Activated CD4-positive, alpha-beta T cell treated with anti-CD3 and anti-CD28 coated beads for 36 hours (primary cell): ENCODE measurements at places on chromosomes 5 and 9. TPM values are rescaled to one million over a fixed set of nuclear protein-coding genes. Genes with fewer than 3 reads are reported as not detected.

Gene CDH10
- not detected for total RNA-seq

Gene FBXL7
- not detected for total RNA-seq

Gene TMEM252
- not detected for total RNA-seq

Gene ABITRAM
- 12.2 TPM for total RNA-seq

Gene PIK3R1
- total RNA-seq = 40.0 TPM

GRCh38 chr9:113129466-113129865, 21.3 kb upstream of the SLC31A2 start:
- H3K27ac ChIP-seq = no peak overlapping the region
- no peaks in the 10 kb centered on the region for H3K4me1 ChIP-seq
- no peaks in the 10 kb centered on the region for H3K36me3 ChIP-seq
- no peak for DNase-seq
- H3K27me3 ChIP-seq = peaks cover 28% of the 10 kb centered on the region

GRCh38 chr5:64518793-64519192, 13.0 kb downstream of the RGS7BP start:
- H3K27me3 ChIP-seq = peaks cover 3% of the 10 kb centered on the region
- no peaks in the 10 kb centered on the region for H3K36me3 ChIP-seq
- no peaks in the 10 kb centered on the region for H3K4me1 ChIP-seq
- DNase-seq = no peak
- H3K4me3 ChIP-seq = no peak overlapping the region

DNA sequence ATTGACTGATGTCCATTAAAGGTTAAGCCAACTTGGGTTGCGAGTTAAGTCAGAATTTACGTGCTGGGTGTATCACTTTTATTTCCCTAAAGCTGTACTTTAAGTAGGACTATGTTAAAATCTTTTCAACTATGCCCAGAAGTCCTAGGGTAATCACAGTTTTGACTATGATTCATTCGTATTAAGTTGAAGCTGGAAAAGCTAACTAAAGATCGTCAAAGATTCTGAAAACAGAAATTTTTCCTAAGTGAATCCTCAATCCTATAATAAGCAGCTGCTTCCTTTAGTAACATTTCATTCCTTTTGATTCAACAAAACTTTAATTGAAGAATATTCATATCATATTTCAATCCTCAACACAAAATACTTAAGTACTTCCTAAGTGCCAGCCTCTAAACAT, 460.4 kb downstream of the ACTL7B start:
- no peak overlapping the region for H3K27ac ChIP-seq
- no peaks in the 10 kb centered on the region for H3K4me1 ChIP-seq
- DNase-seq = no peak
- H3K36me3 ChIP-seq = no peaks in the 10 kb centered on the region
- no peaks in the 10 kb centered on the region for H3K27me3 ChIP-seq
- no peak overlapping the region for H3K4me3 ChIP-seq

DNA sequence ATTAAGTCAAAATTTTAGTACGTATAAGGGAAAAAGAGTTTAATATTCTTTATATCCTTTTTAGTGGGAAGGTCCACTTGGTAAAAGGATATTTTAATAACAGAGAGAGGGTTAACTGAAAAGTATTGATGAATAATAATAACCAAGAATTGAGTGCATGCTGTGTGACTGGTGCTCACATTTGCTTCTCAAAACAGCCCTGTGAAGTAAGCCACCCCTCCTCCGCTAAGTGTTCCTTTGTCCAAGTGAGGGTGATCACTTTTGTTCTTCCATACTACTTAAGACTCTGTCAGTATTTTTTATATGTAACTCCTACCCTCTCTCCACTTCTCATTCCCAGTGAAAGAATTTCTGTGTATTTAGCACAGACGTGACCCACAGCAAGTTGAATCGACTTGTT, 51.5 kb downstream of the SLC44A1 start:
- H3K27ac ChIP-seq = no peak overlapping the region
- H3K36me3 ChIP-seq = peaks cover 8% of the 10 kb centered on the region
- no peak overlapping the region for H3K4me3 ChIP-seq
- DNase-seq = no peak
- H3K27me3 ChIP-seq = no peaks in the 10 kb centered on the region
- peaks cover 17% of the 10 kb centered on the region for H3K4me1 ChIP-seq
